ENCODE measurements at places on chromosomes 3 and 15. TPM values are rescaled to one million over a fixed set of nuclear protein-coding genes. Genes with fewer than 3 reads are reported as not detected.

HIGD2B gene
- total RNA-seq, result not detected

CPNE9 gene
- total RNA-seq, result not detected

DNA sequence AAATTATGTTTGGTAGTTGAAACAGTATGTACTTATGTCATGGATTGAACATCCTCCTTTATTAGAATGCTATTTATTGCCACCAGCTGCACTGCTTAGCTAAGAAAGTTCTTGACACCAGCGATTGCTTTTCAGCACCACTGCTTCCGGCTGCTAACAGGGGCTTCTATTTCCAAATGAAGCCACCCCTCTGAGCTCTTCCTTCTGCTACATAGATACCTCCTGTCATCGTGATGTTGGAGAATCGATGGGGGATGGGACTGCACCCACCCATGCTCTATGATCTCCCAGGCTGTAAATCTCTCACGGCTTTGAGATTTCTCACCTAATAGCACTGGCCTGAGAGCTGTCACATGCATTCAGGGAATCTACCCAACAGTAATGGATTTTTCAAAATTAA is 259.2 kb downstream of the MEIS2 start:
- no peak for DNase-seq

- DNase-seq, result peak; percentile 29
Observed at GRCh38 chr3:126124896-126125295, 41.0 kb upstream of the SLC41A3 start.

Measured in right cardiac atrium (tissue), 5 donors.